ENCODE measurements at places on chromosomes 7 and 10. TPM values are rescaled to one million over a fixed set of nuclear protein-coding genes. Genes with fewer than 3 reads are reported as not detected.

GRCh38 chr10:15570738-15571339 lies 148.9 kb downstream of the ITGA8 start:
- no peaks in the 10 kb centered on the region for H3K4me1 ChIP-seq
- no peaks in the 10 kb centered on the region for H3K27me3 ChIP-seq
- DNase-seq = no peak
- no peak overlapping the region for H3K4me3 ChIP-seq
- H3K27ac ChIP-seq = no peak overlapping the region
- no peaks in the 10 kb centered on the region for H3K36me3 ChIP-seq

BAG3 gene
- 23.8 TPM for total RNA-seq

- no peak overlapping the region for H3K27ac ChIP-seq
- H3K4me1 ChIP-seq = peaks cover 3% of the 10 kb centered on the region
- no peaks in the 10 kb centered on the region for H3K36me3 ChIP-seq
These were observed 14.7 kb upstream of the LRRN3 start for GRCh38 chr7:111076205-111076604.

OR2A12 gene
- total RNA-seq = not detected

GRCh38 chr10:111756217-111757061 lies 427.1 kb downstream of the GPAM start:
- no peaks in the 10 kb centered on the region for H3K36me3 ChIP-seq
- no peak overlapping the region for H3K27ac ChIP-seq
- H3K4me1 ChIP-seq = no peaks in the 10 kb centered on the region
